ENCODE measurements at places on chromosomes 1 and 21. TPM values are rescaled to one million over a fixed set of nuclear protein-coding genes. Genes with fewer than 3 reads are reported as not detected.

DNA sequence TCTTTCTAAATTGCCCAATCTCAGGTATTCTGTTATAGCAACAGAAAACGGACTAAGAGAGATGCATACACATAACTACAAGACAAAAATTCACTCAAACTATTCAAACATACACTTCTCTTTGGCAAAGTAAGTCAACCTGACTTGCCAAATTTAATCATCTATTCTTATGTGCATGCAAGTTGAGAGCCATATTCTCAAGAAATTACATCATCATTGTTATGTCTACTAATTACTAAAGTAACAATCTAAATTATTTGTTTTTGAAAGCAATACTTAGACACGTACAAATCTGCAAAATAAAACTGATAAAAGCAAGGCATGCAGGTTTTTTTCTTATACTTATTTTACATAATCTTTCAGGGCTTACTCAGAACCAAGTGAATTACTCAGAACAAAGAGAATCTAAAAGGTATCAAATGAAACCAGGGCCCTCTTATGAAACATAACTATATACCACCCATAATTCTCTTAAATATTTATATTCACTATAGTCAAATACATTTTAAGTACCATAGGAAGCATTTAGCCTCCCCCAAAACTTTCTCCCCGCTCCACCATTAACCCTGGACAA, 62.3 kb downstream of the HLCS start:
- no peak for DNase-seq

- DNase-seq, result no peak
Measured at GRCh38 chr1:33267468-33268205, 11.3 kb downstream of the ZNF362 start.

DNA sequence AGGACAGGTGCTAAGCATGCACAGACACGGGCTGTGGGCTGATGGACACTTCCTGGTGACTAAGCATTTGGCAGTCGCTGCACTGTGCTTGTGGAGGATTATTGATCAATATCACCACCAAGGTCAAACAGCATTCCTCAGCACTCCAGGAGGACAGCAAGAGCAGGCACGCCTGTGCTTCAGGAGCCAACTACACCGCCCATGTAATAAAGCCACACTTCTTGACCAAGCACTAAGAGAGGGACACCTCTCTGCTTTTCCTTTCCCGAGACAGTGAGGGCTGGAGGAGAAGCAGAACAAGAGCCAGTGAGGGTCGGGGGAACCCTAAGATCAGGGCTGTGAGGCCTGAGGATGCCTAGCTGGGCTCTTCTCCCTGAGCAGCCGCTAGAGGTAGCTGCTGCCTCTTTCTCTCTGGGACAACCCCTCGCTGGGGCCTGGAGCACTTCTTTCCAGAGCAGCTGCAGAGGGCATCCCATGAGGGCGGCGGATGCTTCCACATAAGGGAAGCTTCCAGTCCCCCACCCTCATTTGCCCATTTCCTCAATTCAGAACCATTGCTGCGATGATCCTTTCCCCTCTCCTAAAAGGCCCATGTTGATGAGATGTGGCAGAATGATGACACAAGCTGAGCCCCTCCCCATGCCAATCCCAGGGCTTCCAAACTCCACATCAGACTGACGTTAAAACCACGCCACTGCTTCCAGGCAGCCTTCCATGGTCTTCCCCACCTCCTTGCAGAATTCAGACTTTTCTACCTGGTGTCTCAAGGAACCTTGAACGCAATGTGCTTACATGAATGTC, 19.1 kb downstream of the RAB7B start:
- DNase-seq, result no peak

GRCh38 chr1:35876988-35877387, 6.0 kb upstream of the AGO1 start:
- no peak for DNase-seq

DNA sequence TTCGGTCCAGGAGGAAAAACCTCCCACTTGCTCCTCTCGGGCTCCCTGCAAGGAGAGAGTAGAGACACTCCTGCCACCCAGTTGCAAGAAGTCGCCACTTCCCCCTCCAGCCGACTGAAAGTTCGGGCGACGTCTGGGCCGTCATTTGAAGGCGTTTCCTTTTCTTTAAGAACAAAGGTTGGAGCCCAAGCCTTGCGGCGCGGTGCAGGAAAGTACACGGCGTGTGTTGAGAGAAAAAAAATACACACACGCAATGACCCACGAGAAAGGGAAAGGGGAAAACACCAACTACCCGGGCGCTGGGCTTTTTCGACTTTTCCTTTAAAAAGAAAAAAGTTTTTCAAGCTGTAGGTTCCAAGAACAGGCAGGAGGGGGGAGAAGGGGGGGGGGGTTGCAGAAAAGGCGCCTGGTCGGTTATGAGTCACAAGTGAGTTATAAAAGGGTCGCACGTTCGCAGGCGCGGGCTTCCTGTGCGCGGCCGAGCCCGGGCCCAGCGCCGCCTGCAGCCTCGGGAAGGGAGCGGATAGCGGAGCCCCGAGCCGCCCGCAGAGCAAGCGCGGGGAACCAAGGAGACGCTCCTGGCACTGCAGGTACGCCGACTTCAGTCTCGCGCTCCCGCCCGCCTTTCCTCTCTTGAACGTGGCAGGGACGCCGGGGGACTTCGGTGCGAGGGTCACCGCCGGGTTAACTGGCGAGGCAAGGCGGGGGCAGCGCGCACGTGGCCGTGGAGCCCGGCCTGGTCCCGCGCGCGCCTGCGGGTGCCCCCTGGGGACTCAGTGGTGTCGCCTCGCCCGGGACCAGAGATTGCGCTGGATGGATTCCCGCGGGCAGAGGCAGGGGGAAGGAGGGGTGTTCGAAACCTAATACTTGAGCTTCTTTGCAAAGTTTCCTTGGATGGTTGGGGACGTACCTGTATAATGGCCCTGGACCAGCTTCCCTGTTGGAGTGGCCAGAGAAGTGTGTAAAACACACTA, 45.3 kb downstream of the MRPL39 start:
- DNase-seq, result peak; percentile 82

DNA sequence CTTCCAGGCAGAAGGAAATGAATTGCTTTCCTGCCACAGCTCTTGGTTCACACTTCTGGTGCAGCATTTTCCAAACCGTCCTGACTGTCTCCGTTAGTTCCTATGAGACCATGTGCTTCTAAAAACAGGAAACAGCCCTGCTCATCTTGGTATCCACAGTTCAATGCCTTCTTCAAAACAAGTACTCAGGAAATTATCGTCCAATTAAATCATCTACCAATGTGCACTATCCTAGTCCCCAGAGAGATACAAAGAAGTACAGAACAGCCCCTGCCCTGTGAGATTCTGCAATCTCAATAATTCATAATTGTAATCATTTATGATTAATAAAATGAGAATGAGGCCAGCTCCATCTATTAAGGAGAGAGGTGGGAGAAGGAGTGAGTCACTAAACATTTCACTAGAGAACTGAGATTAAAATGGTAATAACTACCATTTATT, 11.2 kb downstream of the CLEC20A start:
- DNase-seq, result no peak

GRCh38 chr1:30863858-30864604, 44.5 kb downstream of the SDC3 start:
- DNase-seq, result no peak

- no peak for DNase-seq
Measured at GRCh38 chr21:41316200-41317062, at the start of gene FAM3B. FAM3B (plus strand) TSS chr21:41316801; CDS start chr21:41316880, 79 bp downstream.

- no peak for DNase-seq
Measured at GRCh38 chr1:91729621-91730358, 156.2 kb downstream of the TGFBR3 start.

- DNase-seq, result no peak
Measured at GRCh38 chr1:62621907-62622306, 24.6 kb downstream of the ANGPTL3 start.

GRCh38 chr1:32390904-32391870, 3.1 kb downstream of the BSDC1 start:
- no peak for DNase-seq

- DNase-seq, result no peak
Measured at GRCh38 chr1:231417513-231417912, 4.6 kb downstream of the EGLN1 start.

DNA sequence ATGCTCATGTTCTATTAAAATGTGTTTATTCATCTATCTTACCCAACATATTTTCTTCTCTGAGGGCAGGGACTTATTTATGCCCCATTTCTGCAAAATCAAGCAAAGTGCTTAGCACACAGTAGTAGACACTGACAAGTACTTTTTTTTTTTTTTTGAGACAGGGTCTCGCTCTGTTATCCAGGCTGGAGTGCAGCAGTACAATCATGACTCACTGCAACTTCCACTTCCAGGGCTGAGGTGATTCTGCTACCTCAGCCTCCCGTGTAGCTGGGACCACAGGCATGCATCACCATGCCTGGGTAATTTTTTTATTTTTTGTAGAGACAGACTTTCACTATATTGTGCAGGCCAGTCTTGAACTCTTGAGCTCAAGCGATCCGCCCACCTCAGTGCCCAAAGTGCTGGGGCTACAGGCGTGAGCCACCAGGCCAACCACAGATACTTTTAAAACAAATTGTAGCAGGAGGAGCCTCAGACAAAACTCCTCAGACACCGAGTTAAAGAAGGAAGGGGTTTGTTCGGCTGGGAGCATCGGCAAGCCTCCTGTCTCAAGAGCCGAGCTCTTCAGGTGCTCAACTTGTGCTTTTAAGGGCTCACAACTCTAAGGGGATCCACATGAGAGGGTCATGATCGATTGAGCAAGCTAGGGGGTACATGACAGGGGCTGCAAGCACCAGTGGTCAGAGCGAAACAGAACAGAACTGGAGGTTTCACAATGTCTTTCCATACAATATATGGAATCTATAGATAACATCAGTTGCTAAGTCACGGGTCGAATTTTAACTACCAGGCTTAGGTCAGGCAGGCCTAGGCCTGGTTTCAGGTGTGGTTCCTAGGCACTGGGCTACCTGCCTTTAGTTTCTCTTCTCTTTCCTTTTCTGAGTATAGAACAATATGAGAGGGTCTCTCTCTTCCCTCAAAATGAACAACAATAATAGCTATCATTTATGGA, 5.7 kb upstream of the TMEM167B start:
- DNase-seq, result no peak

GRCh38 chr1:206722751-206723461, 38.2 kb downstream of the MAPKAPK2 start:
- DNase-seq, result no peak

GRCh38 chr21:39961251-39961650, 94.0 kb downstream of the PCP4 start:
- DNase-seq, result no peak

DNA sequence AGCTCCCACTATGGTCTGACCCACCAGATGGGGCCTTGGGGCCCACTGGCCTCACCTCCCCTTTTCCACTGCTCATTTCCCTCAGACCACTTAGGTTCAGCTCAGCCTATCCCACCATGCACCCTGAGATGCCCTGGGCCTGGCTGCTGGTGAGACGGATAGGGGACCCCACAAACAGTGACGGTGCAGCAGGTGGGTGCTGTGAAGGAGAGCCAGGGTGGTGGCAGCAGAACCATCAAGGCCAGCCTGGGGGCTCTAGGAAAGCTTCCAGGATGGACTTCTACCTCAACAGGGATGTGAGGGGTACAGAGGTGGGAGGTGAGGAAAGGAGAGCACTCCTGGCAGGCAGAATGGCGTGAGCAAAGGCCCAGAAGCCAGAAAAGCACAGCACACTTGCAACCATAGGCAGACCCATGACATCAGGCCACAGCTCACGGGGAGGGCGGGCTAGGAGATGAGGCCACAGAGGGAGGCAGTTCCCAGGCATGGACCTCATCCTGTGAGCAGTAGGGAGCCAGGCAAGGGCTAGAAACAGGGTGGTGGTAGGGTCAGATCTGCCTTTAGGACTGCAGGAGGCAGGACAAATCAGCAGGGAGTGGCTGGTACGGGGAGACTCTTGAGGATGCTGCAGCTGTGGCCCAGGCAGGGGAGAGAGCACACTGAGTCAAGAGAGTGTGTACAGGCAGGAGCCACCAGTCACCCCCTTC, 23.1 kb downstream of the CYB5RL start:
- no peak for DNase-seq

DNA sequence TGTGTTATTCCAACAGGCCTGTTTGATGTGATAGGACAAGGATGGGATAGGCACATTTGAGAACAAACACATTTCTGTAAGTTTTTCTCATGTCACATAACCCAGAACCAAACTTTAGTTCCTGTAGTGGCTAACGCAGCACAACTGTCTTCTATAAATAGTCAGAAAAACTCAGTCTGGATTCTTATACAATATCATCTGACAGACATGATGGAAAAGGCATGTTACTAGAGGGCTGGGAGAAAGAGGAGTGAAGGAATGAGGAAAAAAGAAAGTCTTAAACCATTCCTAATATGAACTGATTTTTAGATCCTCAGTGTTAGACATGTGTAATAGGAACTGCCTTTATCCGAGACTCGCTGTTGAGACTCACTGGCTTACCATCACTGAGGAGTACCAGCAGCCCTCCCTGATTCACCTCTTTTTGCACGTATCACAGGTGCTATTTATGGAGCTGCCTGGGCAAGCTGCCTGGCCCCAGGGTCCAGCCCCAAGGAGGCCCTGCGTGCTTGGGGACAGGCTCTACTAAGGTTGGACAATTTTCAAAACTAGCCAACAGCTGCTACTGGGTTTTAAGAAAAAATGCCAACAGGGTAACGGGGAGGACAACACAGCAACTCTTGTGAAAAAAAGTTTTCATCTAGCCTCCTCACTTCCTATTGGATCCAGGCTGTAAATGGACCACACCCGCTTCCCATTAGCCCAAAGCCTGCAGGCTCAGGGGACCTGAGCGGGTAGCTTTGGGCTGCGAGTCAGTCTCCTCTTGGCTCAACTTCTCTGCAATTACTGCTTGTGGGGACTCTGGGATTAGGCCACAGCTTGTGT, 30.7 kb upstream of the SERBP1 start:
- no peak for DNase-seq

GRCh38 chr1:72060466-72061245, 221.7 kb downstream of the NEGR1 start:
- no peak for DNase-seq

- no peak for DNase-seq
Measured at GRCh38 chr1:207223162-207223561, 98.3 kb upstream of the CD55 start.

GRCh38 chr1:7942214-7942921, 1.7 kb upstream of the TNFRSF9 start:
- peak; percentile 72 for DNase-seq

Gene SLC9C2
- not detected for total RNA-seq

Gene NCF2
- total RNA-seq, result 21.7 TPM

Gene CYP4Z1
- total RNA-seq, result not detected

Gene GUCA2A
- not detected for total RNA-seq

Gene OPTC
- not detected for total RNA-seq

Gene FCGR3A
- total RNA-seq, result 557 TPM

Gene LRRC39
- total RNA-seq, result 1.7 TPM

Gene TTC22
- total RNA-seq, result 17.8 TPM

Gene KIF26B
- total RNA-seq, result 0.16 TPM

Gene MANEAL
- 2.4 TPM for total RNA-seq

Gene NBPF20
- total RNA-seq, result 2.4 TPM

Gene OLFML3
- total RNA-seq, result 0.16 TPM

Gene GBP7
- total RNA-seq, result 0.75 TPM

Data from natural killer cell (primary cell).